ENCODE measurements at places on chromosomes 3 and 15. TPM values are rescaled to one million over a fixed set of nuclear protein-coding genes. Genes with fewer than 3 reads are reported as not detected.

ARGFX gene
- not detected for total RNA-seq

SLC9C1 gene
- not detected for total RNA-seq

DNAJA4 gene
- total RNA-seq: not detected

CCDC191 gene
- total RNA-seq: 2.1 TPM

CCR1 gene
- total RNA-seq: not detected

PPP1R14D gene
- total RNA-seq: 0.21 TPM

PLS1 gene
- 9.7 TPM for total RNA-seq

SLC38A3 gene
- 0.06 TPM for total RNA-seq

ZBED2 gene
- total RNA-seq: 0.12 TPM

MUSTN1 gene
- 0.14 TPM for total RNA-seq

EOMES gene
- total RNA-seq: 0.69 TPM

ZFAND6 gene
- 106 TPM for total RNA-seq

GRIP2 gene
- 1.5 TPM for total RNA-seq

P2RY12 gene
- total RNA-seq: not detected

GXYLT2 gene
- 1.0 TPM for total RNA-seq

SPESP1 gene
- not detected for total RNA-seq

LEKR1 gene
- total RNA-seq: 0.49 TPM

CPN2 gene
- not detected for total RNA-seq

ISLR gene
- total RNA-seq: 0.36 TPM

C2CD4A gene
- 0.14 TPM for total RNA-seq

SMCO1 gene
- total RNA-seq: not detected

MCTP2 gene
- not detected for total RNA-seq

CHRFAM7A gene
- total RNA-seq: 8.2 TPM

GABRB3 gene
- 98.3 TPM for total RNA-seq

COL6A5 gene
- total RNA-seq: not detected

AP4E1 gene
- total RNA-seq: 10.2 TPM

STRC gene
- total RNA-seq: 0.06 TPM

PCOLCE2 gene
- total RNA-seq: 28.8 TPM

GALK2 gene
- total RNA-seq: 19.8 TPM

RHCG gene
- total RNA-seq: 41.0 TPM
